Left colon (tissue), 2 donors: ENCODE measurements at places on chromosomes 11 and 22. TPM values are rescaled to one million over a fixed set of nuclear protein-coding genes. Genes with fewer than 3 reads are reported as not detected.

DNA sequence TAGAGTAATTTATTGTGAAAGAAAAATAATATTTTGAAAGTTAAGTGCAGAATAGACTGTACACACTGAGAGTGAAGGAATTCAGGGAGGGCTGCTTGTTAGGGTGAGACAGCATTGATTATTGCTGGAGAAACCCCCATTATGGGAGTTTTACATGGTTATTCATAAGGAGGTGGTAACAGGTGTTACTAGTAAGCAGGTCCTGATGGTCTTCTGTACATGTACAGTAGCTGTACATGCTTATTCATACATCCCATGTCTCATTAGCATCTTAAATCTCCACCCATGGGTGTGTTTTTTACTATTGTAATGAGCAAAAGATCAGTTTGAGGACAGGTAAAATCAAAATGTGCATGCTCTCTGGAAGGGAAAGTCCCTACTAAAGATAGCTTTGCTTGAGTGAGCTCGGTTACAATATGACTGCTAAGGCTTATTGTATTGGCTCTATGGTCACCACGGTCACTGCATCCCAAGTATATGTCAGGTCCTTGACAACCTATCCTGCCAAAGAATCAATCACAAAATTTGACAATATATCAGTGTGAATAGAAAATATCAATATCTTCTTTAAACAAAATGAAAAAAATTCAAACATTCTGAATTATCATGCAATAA is 6.2 kb downstream of the KDM4F start:
- no peak for DNase-seq

DNA sequence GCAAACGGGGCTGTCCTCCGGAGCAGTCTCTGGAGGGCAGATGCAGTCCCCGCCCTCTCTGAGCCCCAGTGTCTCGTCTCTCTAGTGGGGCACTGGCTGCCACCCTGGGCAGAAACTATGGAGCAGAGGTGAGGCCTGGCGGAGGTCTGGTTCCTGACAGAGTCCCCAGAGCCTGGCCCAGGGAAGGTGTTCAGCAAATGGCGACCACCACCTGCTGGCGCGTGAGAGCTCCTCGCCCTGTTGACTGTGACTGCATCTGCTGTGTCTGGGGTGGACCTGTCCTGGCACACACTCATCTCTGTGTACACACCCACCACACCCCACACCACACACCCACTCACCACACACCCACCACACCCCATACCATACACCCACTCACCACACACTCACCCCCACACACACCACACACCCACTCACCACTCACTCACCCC is 18.3 kb upstream of the TTLL12 start:
- DNase-seq: no peak

- DNase-seq: no peak
These were observed 3.6 kb downstream of the CCDC85B start for GRCh38 chr11:65894034-65894591.

DNA sequence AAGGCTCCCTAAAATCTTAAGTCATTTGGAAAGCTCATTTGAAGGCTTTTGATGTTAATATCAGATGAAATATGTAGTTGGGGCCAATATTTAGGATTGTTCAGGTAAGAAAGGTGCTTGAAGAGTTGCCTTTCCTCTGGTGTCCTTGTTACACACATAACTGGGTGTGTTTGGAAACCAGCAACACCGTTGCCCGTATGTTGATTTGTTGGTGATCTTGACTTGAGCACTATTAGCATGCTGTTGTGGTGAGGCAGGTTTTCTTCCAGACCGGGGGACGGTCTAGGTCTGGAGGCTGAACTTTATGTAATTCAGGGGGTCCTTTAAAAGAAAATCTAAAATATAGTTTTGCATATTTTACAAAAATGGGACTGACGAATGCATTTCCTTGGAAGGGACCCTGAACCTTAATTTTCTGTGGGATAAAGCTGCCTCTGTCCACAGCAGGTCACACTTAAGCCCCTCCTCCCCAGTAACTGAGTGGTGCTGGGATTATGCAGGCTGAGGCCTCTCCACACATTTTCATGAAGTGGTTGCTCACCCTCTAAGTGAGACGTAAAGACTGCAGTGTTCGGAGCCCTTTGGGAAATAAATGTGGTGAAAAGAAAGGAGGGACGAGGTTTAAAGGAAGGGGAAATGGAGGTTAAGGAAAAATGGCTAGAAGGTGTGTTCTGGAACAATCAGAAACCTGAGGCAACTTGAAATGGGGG is 1.8 kb downstream of the YWHAH start:
- DNase-seq: no peak

C11orf97 gene
- not detected for total RNA-seq
